Non-pigmented ciliary epithelial cell (primary cell): ENCODE measurements at places on chromosomes 1 and 21.

DNA sequence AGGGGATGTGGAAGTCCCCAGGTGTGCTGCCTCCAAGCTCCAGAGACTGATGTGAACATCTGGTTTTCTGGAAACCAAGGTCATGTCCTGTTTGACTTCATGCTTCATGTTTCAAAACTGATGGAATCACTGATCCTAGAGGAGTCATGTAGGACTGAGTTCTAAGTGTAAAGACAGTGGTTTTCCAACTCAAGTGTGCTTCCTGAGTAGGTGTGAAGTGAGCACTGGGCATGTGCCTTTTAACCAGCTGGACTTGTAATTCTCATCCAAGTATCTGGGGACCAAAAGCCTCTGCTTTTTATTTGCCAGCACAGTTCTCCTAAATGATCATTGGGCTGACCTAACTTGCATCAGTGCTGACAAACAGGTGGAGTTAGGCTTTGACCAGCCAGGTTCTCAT lies 36.9 kb downstream of the ABCA4 start:
- no peak for DNase-seq

DNA sequence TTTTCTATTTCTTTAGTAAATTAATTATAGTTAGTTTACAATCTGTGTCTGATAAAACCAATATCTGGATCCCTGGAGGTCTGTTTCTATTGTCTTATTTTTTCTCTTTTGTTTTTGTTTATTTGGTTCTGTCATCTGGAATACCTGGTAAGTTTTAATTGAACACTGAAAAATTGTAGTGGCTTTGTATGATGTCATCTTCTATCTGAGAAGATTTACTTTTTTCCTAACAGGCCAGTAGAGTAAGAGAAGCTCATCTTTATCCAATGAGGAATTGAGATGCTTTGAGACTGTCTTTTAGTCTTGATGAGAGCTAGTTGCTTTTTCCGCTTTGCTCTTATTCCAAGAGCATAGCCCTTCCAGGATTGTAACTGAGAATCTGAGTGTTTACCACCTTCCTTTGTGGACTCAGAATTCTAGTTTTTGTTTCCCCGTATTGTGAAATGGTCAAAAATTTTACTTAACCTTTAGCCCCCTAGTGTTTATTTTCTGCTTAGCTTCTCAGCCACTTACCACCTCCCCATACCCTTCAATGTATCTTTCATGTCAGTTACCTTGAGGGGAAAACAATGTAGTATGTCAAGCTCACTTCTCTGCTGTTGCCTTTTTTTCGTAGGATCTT lies 25.0 kb downstream of the PTGFRN start:
- DNase-seq = no peak

DNA sequence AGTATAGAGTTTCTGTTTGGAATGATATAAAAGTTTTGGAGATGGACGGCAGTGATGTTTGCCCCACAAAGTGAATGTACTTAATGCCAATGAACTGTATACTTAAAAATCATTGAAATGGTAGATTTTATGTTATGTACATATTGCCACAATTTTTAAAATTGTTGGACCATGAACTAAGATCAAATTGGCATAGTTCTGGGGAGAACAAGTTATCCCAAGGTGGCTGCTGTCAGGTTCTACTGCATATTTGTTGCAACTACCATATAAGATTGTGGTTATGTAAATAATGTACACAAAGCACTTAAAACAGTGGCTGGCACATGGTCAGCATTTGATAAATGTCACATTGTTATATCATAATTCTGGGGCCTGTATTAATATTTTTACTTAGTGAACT lies 466.4 kb downstream of the SIPA1L2 start:
- no peak for DNase-seq

DNA sequence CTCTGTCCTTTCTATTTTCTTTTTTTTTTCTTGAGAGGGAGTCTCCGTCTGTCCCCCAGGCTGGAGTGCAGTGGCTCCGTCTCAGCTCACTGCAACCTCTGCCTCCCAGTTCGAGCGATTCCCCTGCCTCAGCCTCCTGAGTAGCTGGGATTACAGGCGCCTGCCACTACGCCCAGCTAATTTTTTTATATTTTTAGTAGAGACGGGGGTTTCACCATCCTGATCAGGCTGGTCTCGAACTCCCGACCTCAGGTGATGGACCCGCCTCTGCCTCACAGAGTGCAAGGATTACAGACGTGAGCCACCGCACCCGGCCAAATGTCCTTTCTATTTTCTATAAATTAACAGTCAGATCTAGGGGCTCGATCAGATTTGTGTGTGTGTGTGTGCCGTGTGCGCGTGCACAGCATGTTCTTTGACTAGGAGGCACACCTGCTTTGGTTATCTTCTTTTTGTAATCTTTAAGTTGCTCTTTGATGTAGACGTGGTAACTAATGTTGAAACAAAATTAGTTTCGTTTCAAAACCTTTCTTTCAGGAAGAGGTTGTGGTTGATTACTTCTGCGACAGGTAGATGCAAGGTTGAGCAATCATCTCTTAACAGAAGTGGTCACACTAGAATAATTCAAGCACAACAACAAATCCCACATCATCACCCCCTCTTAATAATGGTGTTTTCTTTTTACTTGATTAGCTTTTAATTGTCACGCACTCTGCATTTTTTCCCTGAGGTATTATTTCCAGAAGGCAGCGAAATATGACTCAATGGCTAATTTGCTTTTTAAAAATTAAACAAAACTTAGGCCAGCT lies 779 bp upstream of the DEGS1 start:
- DNase-seq = no peak

DNA sequence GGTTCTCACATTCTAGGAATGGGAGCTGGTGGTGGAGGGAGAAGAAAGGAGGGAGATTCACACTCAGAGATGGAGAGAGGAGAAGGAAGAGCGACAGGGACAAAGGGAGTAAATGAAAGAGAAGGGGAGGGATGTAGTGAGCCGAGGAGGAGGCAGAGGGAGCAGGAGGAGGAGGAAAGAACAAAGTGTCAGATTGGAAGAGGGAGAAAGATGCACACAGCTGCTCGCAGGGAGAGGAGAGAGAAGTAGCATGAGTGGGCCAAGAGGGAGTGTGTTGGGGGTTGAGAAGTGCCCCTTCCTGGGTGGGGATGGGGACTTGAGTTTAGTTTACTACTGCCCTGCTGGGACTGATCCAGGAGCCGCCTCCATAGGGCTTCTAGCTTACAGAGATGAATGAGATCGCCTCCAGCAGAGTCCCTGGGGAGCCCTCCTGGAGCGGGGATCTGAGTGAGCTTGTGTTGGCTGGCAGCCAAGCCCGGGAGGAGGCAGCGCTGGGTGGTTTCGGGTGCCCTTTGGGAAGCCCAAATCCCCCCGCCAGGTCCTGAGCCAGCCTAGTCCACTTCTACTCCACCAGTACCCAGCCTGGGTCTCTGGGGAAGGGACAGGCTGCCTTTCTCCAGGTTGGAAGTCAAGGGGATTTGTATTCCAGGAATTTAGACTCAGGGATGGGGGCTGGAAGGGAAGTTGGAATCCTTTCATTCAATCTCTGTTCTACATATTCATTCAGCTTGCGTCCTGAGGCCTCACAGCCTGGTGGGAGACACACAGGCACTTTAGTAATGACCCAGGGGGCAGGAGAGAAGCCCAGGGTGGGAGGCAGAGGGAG lies 20.9 kb downstream of the PTPRU start:
- no peak for DNase-seq
